NCI-H2081 treated with DMSO at 0.1 percent for 48 hours (cell line): ENCODE measurements at places on chromosomes 13 and 19.

DNA sequence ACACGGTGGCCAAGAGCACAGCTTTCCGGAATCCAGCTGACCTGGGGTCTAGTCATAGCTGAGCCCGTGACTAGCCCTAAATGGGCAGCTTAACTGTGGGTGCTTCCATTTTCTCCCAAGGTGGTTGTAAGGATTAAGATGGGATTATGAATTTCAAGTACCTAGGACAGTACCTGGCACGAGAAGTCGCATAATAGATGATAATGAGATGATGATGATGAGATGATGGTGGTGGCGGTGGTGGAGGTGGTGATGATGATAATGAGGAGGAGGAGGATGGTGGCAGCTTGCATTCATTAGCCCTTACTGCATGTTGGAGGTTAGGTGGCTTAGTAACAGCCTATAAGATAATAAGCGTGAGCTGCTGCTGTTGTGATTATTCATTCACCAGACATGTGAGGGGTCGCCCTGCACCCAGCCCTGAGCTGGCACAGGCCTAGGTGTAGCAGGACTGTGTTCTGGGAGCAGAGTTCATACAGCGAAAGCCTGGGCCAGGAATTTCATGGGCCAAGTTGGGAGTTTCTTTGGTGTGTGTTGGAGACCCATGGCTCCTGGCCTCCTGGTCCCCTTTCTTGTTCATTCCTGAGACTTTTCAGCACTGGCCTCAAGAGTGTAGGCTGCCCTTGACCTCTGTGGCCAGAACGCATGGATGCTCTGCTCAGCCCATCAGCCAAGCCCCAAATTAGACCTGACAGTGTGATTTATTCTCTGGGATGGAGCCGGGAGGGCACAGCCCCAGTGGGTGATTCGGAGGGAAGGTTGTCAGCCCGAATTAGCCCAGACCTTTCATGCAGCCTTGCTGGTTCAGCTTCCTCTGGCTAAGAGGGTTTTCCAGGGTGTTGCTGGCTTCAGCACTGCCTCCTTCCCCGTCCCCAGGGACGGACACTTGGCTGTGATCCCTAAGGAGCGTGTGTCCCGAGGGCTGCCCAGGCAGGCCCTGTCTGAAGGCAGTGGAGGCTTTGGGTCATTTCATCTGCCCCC, 128.8 kb downstream of the SIPA1L3 start:
- DNase-seq, result no peak

GRCh38 chr13:111177081-111177711, 62.1 kb downstream of the ARHGEF7 start:
- DNase-seq, result no peak

DNA sequence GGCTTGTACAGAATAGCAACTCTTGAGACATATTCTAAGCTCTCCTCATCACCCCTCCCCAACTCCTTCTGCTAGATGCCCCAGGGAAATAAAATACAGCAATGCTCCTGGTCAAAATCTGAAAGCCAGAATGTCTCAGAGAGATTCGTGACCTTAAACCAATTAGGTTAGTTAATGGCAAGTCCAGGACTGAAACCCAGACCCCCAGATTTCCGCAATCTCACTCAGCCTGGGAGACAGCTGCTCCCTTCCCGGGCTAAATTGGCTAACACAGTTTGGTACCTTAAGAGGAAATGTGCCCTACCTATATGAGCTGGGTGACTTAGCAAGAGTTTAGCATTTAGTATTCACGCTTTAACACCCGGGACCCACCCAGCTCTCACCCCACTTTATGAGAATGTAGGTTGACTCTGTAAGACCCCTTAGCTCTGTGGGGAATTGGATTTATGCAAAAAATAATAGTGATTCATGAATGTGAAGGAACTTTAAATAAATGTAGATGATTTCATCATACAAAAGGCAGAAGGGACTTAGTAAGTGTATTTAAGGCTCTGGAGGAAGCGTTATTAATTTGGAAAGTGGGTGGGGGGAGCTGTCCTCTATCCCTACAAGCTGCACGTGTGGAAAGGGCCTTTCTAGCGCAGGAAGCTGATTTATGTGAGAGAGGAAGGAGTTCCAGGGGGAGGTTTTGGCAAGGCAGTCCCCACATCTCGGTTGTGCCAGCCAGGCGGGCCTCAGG, 1.1 kb downstream of the DLEU7 start:
- no peak for DNase-seq

DNA sequence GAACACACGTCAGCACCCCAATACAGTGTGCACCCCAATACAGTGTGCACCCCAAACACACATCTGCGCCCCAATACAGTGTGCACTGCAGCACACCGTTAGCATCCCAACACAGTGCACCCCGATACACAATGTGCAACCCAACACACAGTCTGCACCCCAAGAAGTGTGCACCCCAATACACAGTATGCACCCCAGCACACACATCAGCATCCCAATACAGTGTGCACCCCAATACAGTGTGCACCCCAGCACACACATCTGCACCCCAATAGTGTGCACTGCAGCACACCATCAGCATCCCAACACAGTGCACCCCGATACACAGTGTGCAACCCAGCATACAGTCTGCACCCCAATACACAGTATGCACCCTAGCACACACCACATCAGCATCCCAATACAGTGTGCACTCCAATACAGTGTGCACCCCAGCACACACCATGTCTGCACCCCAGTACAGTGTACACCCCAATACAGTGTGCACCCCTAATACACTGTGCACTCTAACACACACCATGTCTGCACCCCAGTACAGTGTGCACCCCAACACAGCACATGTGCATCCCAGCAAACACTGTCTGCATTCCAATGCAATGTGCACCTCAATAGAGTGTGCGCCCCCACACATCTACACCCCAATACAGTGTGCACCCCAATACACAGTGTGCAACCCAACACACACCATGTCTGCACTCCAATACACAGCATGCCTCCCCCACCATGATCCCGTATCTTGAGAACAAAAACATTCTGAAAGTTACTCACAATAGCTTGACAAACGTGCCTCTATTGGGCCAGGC, 855 bp upstream of the CARS2 start:
- DNase-seq, result no peak

DNA sequence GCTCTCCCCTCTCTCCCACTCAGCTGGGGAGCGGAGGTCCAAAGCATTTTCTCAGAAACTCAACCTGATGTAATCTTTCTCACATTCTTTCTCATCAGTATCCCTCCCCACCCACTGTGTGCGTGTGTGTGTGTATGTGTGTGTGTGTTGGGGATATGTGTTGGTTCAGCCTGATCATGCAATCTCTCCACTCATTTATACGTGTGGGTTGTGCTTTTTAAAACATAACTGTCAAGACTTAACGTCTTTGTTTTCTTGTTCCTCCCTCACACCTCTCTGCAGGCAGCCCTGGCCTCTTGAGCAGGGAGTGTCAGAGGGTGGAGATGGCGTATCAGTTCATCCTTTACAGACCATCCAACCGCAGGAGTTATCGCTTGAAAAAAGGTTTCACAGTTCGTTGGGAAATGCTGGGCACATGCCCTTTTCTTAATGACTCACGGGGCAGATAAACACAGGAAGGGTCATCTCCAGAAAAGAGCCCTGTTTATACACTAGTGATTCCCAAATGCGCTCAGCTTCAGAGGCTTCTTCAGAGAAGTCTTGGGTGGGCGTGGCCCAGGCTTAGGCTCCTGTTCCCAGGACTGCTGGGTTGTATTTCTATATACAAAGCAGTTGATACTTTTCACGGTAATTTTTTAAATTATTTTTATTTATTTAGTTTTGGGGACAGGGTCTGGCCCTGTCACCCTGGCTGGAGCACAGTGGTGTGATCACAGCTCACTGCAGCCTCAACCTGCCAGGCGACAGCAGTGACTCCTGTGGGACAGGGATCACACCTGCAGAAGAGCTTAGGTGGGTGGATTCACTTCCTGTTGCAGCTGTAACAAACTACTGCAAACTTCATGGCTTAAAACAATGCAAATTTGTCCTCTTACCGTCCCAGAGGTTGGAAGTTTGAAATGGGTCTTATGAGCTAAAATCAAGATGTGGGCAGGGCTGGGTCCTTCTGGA, 60.3 kb downstream of the CCDC70 start:
- DNase-seq, result no peak

DNA sequence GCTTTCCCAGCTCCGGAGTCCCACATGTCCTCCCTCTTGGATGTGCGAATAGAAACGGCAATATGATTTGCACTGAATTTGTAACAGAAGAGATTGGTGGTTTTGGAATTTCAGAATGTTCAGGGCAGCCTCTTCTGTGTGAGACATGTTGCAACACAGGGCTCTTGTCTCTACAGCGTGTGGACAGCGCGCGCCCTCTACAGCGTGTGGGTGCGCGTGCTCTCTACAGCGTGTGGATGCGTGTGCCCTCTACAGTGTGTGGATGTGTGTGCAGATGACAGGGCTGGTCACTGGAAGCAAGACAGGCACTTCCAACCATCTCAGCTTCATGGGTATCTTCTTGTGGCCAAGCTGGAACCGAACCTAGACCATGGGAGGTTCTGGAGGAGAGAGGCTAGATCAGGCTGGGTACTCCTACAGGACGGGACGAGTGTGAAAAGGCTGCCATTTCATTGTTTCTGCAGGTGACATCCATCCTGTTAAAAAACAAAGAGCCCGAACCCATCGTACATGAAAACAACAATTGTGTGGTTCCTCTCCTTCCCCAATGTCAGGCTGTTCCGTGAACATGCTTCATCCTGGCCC, 78.4 kb downstream of the TEX29 start:
- no peak for DNase-seq
